ENCODE measurements at places on chromosomes 2 and 18.

- no peak for DNase-seq
Observed at GRCh38 chr2:56681659-56682396, 498.0 kb downstream of the CCDC85A start.

- DNase-seq = no peak
Observed at GRCh38 chr18:22451796-22452195, 34.1 kb upstream of the CTAGE1 start.

- DNase-seq = no peak
Observed at GRCh38 chr18:79529296-79529695, 133.6 kb downstream of the NFATC1 start.

GRCh38 chr2:68098291-68098797 is 35.5 kb upstream of the C1D start:
- DNase-seq = no peak

DNA sequence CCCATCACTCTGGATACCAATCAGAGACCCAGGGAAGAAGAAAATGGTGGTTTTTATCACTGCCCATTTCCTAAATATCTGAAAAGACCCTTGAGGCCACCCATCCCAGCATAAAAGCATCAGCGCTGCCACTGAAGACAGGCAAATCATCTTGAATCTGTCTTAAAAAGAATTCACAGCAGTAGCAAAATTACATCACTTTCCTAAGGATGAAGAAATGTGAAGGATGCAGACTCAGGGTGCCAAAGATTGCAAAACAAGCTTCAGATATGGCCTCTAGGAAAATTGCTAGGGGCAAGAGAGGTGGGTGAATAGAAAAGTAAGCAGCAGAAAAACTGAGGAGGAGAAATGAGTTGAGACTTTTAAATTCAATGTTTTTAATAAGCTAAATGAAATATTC is 70.0 kb downstream of the SLC25A12 start:
- no peak for DNase-seq

DNA sequence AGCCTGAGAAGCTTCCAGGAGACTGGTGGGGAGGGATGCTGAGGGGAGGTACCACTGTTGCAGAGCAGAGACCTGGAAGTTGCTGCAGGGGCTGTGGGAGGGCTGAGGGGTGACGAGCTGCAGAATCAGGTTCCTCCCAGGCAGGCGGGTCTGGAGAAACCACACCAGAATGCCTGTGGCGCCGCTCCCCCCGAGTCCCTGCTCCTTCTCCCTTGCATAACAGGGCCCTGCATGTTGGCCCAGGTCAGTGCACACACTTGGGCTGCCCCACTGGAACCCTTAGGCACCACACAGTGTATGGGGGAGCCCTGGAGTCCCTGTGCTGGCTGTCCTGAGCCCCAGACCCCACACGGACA is 60.4 kb downstream of the ARL4C start:
- no peak for DNase-seq

- DNase-seq = no peak
Observed at GRCh38 chr18:8703092-8703709, 2.2 kb upstream of the MTCL1 start.

- no peak for DNase-seq
Observed at GRCh38 chr2:151664520-151664919, 69.8 kb downstream of the NEB start.

DNA sequence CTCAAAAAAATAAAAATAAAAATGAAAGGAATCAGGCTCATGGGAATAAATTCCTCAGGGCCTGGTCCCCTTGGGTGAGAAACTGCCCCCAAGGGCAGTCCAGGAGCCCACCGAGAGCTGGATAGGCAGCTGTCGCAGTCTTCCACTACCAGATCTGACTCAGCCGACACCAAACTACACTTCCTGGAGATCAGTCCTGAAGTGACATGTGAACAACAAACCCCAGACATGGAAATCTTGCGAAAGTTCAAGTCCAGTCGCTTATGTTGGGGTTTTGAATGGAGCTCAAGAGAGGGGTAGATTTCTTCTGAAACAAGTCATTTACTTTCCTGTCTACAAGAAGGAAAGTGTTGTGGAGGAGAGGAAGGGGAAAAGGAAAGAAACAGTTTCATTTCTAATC is 12.9 kb downstream of the ADCY3 start:
- DNase-seq = no peak

DNA sequence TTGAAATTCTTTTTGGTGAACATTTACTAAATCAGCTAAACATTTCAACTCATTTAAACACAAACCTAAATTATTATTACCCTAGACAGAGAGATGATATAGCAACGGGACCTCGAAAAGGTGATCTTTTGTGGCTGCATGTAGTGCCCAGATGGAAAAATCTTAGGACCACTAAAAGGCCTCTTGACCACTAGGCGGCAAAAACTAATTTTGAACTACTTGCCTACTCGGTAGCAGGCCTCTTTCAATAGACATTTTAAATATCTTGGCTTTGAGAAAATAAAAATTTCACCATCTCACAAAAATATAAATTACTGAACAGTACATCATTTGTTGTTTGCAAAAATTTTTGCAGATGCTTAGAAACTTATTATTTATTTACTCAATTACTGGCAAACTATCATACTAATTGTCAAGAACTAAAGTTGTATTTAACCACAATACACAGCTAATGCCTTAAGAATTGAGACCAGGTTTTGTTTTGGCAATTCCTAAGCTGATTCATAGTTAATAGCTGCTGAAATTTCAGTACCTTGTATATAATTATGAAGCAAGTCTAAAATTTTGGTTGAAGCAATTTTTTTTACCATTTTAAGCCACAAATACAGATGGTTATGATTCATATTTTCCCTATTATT is 9.4 kb downstream of the COL3A1 start:
- DNase-seq = no peak

GRCh38 chr18:78772360-78773302 is 207.0 kb upstream of the SALL3 start:
- DNase-seq = no peak

DNA sequence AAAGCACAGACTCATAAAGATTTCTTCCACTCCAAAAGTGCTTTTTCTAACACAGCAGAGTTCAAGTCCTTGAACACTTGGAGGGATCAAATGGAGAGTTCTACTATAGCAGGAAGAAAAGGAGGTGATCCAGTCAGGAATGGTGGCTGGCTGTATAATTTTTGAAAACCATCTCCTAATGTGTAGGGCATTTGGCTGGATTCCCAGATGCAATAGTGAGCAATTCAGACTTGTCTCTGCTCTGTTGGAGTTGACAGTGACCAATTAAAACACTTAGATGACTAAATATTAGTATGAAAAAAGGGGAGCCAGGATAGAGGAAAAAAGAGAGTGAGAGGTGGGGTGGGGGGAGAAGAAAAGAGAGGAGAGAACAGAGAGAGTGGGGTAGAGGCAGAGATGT is 5.3 kb upstream of the G6PC2 start:
- DNase-seq = no peak

DNA sequence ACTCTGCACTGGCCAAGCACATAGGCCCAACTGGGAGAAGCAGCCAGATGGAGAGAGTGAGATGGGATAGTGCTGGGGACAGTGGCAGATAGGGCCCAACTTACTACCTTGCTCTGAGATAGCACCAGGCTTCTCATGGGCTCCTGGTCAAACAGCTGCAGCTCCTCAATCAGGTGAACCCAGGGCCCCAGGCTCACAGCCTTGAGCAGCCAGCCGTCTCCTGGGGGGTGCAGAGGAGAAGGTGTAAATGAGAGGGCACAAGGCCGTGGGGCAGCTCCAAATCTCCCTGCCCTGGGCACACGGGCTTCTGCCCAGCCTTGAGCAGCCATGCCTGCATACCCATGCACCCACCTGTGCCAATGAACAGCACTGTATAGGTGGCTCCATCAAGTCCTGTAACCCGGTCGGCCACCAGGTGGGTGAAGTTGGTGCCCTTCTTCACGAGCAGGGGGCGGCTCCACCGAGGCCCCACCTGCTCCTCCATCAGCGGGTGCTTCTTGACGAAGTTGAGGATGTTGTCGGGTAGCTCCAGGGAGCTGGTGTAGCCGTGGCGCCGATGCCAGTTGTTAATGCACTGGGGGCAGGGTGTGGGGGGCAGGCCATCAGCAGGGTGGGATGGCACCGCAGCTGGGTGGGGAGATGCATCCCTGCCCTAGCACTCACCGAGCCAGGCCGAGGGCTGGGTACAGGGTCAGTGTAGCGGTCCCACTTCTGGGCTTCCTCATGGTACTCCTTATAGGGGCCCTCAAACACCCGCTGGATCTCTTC is 5.9 kb upstream of the ANKRD39 start:
- DNase-seq = no peak

DNA sequence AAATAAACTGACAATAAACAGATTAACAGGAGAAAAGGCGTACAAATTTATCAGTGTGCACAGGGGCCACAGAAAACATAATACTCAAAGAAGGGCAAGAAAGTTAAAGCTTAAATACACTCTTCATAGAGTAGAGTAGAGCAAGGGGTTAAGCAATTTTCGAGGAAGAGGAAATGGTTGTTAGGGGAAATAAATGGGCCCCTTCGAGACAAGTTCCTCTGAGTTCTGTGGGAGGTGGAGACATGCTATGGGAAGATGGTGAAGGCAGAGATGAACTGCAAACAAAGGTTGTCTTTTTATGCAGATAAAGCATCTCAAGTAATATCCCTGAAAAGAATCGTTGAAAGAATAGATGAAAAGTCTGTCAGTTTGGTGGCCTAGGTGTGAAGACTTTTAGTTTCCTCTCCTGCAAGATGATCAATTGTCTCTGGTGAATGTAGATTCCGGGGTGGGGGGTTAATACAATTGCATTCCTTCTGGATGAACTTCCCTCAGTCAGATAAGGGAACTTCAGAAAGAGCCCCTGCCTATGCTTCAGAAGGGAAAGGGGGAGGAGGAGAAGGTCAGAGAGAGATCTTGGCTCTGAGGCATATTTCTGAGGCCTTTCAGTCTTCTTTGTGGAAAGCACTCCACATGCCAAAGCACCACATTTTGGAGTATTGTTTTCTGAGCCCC is 127.0 kb downstream of the METTL4 start:
- no peak for DNase-seq

- DNase-seq = no peak
Observed at GRCh38 chr2:43230951-43231827, 4.8 kb upstream of the ZFP36L2 start.

- DNase-seq = no peak
Observed at GRCh38 chr2:78407960-78408794, 617.3 kb upstream of the REG3G start.

GRCh38 chr18:3814816-3815215 is 364.8 kb downstream of the TGIF1 start:
- no peak for DNase-seq

GRCh38 chr18:74288041-74288440 is 3.7 kb downstream of the CYB5A start:
- no peak for DNase-seq

- no peak for DNase-seq
Observed at GRCh38 chr18:10490401-10491165, 35.2 kb upstream of the NAPG start.

- no peak for DNase-seq
Observed at GRCh38 chr2:235515364-235515742, 21.5 kb downstream of the AGAP1 start.

DNA sequence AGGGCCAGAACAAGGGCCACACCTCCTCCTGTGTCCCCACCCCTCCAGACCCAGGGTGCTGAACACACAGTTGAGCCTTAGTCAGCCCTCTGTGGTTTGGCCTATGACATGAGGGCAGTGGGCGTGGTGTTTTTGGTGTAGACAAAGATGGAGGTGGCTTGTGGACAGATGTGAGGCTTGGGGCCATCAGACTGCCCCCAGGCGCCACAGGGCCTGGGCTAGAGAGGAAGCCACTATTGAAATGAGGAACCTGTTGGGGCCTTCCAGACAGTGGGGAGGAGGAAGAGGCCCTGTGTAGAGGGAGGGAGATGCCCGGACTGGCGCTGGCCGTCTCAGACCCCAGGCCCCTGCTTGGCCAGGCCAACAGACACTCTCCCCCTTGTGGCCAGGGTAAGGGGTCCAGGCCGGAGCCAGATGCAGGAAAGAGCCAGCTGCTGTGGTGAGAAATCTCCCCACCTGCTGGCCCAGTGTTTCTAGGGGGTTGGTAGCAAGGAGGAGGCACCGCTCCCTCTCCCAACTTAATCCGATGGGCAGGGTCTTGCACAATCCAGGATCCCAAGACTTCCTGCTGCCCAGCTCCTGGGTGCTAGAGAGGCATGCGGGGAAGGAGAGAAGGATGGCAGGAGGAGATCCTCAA is 53.8 kb downstream of the SMAD7 start:
- DNase-seq = no peak

DNA sequence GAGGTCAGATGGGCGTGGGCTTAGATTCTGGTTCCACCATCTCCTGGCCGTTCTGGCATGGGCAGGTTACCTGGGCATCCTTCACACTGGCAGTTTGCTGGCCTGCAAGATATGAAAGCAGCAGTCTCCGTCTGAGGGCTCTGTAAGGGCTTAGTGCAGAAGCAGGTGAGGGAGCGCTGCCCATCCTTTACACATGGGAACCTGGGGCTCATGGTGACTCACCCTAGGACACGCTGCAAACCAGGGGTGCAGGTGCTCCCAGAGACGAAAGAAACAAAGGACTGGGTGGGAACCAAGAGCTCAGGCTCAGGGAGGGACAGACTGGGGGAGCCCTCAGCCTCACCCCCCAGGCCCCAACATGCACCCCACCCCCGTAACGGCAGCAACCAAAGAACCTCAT is 10.7 kb upstream of the ID2 start:
- DNase-seq = no peak

DNA sequence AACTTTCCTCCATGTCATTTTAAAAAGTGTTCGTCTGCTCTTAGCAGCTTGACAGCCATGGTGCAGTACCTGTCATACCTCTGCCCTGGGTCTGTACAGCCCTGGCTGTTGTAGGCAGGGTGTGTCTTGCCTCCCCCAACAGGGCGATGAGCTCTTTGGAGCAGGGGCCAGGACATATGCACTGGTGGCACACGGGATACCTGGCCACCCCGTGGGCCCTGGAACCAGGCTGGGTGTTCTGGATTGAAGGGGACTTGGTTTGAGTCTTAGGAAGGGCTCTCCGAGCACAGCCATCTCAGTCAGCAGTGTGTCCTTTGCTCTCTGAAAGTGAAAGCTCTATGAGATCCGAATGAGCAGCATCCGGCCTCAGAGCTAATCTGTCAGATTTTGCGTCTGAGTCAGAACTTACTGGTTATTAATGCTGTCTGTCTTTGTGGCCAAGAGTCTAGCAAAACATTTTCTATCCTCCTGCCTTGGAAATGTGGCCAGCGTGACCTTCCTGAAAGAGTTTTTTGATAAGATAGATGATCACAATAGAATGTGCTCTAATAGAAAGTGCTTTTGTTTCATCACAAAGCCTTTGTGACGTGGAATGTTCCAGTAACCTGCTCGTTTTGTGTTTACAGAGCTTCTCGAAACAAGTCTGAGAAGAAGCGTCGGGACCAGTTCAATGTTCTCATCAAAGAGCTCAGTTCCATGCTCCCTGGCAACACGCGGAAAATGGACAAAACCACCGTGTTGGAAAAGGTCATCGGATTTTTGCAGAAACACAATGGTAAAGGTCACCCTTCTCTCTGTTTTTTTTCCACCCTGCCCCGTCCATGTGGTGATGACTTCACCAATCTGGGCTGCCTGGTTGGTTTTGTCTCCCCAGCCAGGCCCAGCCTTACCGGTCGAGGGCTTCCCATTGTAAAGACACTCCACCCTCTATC is 77.3 kb upstream of the RPL31 start:
- DNase-seq = no peak

Measured in caudate nucleus (tissue), 63 donors.